AG09309 (cell line): ENCODE measurements at places on chromosomes 1 and 21.

- no peak for DNase-seq
Measured at GRCh38 chr1:163870666-163871065, 548.9 kb downstream of the NUF2 start.

DNA sequence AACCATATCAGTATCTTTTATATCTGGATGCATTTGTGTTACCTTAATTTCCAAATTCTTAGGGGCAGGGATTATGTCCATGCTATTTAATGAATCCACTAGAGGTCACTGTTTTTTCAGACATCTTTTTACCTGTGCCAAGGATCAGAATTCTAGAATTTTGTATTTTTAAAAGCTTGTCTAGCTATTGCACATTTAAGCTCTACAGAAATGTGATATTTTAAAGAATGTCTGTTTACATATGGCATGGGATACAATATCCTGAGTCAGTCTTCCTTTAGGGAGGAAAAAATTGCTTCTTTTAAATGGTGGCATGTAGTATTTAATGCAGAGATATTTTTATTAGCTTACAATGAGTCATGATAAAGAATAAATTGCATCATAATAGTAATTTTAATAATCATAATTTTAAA, 11.3 kb downstream of the RPAP2 start:
- DNase-seq, result no peak

- DNase-seq, result no peak
Measured at GRCh38 chr1:2208309-2209239, 14.0 kb upstream of the FAAP20 start.

DNA sequence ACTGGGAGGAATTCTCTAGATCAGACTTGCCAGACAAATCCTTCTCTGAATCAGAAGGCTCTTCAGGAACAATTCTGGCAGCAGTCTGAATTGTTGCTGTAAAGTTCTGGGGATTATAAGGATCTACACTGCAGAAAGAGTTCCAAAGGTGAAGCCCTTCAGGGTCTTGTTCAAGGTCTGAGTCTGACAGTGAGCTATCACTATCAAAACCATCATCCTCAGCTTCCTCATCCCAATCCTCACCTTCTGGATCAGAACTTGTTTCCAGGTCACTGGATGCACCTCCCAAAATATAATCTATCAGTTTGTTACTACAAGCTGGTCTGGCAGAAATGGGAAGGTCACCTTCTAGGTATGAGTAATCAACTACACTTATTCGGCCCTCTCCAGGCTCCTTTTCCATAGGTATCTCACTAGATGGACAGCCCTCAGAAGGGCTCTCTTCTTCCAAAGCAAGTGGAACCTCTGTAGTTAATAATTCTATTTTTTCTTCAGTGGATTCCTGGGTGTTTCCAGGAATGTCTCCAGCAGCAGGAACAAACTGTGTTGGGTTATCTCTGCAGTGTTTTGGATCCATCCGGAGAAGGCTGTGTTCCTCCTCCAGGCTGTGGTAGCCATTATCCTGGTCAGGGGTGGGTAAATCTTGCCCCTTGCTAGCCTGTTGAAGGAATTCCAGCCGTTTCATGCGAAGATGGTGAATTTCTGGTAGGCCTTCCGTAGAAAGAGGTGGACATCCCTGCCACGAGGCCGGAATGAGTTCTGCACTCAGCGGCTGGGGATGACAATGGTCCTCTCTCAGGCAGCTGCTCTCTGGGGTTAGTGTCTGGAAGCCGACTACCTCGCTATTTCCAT, 1.6 kb downstream of the PPP1R15B start:
- no peak for DNase-seq

- no peak for DNase-seq
Measured at GRCh38 chr21:16421007-16421406, 691.2 kb downstream of the USP25 start.
